ENCODE measurements at places on chromosomes 13 and 19. TPM values are rescaled to one million over a fixed set of nuclear protein-coding genes. Genes with fewer than 3 reads are reported as not detected.

The LRRC63 gene
- 25.2 TPM for total RNA-seq

GRCh38 chr13:25887962-25888655 is 163.7 kb downstream of the SHISA2 start:
- DNase-seq = no peak

DNA sequence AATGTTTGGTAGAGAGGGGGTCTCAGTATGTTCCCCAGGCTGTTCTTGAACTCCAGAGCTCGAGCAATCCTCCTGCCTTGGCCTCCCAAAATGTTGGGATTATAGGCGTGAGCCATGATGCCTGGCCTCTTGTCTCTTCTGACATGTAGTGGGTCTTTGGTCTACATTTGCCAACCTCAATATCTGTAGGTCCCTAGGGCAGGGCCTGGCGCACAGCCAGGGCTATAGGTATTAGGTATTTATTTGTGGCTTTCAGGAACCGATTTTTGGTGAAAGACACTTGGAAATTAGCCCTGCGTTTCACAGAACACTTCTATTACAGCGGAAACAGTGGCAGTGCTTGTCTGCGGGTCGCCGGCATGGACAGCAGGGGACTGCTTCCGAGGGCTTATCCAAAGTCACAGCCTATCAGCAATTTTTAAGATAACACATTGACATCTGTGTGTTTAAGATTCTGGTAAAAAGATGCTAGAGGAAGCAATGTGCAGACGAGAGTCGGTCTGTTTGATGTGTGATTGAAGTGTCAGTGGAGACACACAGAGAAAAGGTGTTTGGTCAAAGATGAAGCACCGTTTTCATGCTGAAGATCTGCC is 14.5 kb downstream of the ZNF536 start:
- no peak for DNase-seq

GRCh38 chr19:8461376-8461775 is 16.6 kb downstream of the HNRNPM start:
- no peak for DNase-seq

DNA sequence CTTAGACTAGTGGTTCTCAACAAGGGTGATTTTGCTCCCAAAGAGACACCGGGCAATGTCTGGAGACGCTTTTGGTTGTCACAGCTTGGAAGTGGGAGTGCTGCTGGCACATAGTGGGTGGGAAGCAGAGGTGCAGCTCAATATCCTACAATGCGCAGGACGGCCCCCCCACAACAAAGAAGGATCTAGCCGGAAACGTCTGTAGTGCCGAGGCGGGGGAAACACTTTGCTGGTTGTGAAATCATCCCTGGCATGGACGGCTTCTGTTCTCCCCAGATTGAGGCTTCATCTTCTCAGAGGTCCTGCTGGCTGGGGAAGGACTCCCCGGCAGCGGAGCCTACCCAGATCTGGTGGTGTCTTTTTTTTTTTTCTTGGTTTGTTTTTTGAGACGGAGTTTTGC is 13.4 kb upstream of the SYT5 start:
- DNase-seq = no peak

DNA sequence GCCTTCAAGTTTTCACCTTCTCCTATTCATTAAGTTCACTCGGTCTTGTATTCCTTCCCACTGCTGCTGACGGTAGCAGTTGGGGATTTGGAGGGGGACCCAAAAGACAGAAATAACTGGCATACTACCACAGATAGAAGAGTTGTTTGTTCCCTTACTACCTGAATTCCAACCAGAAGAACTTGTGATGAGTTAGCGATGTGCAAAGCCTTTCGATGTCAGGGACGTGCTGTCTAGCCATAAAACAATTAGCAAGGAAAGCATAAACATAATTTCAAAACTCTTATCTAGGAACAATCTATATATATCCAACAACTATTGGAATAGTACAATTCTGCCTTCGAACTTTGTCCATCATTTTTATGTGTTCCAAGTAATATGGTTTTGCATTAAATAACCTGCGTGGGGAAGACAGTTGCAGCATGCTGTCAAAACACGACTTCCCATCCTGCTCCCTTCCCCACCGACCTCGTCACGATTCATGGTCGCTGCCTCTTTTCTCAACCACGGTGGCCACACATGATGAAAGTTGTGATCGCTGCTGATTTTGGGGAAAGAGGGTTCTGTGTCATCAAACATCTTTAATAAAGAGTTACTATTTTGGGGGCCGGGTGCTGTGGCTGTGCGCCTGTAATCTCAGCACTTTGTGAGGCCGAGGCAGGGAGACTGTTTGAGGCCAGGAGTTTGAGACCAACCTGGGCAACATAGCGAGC is 3.8 kb upstream of the SLC7A9 start:
- no peak for DNase-seq

The SHISA7 gene
- total RNA-seq = not detected

GRCh38 chr19:55681131-55682092 is 6.4 kb downstream of the EPN1 start:
- DNase-seq = no peak

DNA sequence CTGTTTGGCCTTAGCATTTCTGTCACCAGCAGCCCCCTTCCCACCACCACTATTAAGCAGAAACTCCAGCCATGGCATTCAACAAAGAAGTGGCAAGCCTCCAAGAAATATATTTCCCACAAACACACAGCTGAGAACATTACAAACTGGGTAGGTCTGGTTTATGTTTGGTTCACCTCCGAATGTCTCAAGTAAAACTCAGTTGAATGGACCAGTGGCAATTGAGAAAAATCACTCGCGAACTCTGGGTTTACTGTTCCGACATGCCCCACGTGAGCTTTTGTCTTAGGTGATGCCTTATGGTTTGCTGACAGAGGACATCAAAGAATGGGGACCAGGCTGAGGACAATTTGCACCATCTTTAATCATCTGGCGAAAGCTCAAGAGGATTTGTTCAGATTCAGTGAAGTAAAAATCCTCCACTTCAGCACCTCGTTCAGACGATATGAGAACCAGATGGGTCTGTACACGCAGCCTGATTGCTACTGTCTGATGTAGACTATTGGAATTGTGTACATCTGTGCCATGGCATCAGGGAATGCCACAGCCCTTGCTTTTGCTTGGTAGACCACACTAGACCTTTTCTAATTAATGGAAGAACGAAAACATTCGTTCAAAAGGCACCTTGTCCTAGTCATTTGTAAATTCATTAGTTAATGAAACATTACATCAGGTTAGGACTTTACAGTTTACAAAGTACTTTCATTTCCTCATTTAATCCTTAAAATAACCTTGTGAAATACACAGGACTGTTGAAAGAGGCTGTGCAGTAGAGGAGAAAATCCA is 59.4 kb downstream of the SLC10A2 start:
- no peak for DNase-seq

The ZNF626 gene
- total RNA-seq = not detected

The KIR2DL3 gene
- total RNA-seq = not detected

DNA sequence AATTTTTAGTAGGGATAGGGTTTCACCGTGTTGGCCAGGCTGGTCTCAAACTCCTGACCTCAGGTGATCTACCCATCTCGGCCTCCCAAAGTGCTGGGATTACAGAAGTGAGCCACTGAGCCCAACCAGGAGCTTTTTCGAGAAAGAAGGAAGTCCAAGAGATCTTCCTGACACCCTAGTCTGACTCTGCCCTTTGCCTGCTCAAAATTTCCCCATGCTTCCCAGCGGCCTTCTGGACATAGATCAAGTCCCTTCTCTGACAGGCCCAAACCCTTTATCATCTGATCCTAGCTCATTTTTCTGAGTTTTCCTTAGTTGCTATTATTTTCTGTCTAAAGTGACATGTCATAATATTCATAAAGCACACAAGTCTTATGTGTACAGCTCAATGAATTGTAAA is 1.5 kb upstream of the BAX start:
- DNase-seq = no peak

The WASF3 gene
- total RNA-seq = 5.6 TPM

- DNase-seq = no peak
These were observed 184.9 kb downstream of the PTPRS start for GRCh38 chr19:5155586-5156210.

GRCh38 chr13:42405665-42406390 is 133.9 kb downstream of the AKAP11 start:
- no peak for DNase-seq

- DNase-seq = no peak
These were observed 74.5 kb upstream of the ANKRD10 start for GRCh38 chr13:110989331-110989730.

The MBD3L2 gene
- not detected for total RNA-seq

GRCh38 chr13:51432576-51432975 is 20.3 kb downstream of the INTS6 start:
- DNase-seq = no peak

DNA sequence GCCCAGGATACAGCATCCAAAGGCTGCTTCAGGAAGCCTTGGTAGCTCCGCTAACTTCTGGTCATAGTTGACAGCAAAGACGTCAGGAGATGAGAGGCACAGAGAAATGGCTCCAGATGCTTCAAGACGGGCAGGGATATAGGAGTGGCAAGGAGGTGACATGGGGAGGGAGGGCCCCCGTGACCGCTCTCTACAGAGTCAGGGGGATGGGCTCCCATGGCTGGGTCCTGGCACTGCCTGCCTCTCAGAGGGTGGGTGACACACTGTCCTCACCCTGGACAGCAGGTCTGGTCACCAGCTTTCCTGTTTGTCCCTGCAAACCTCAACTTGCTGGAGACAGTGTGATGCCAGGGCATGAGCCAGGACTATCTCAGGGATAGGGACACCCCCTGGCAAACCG is 10.3 kb upstream of the ZNF14 start:
- DNase-seq = no peak

The KLK3 gene
- not detected for total RNA-seq

DNA sequence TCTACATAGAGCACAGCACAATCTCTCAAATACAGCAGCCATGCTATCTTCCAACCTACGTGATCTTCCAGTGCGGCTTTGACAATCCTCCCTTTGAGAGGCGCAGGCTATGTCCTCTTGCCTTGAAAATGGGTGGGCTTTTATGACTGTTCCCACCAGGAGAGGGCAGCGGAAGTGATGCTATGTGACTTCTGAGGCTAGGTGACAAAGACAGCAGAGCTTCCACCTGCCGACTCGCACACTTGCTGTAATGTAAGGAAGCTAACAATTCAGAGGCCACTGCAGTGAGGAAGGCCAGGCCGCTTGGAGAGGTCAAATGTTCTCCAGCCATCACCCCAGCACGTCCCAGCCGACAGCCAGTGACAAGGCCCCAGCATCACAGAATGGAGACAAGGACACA is 65.8 kb downstream of the MRPL57 start:
- DNase-seq = no peak

The HSPB6 gene
- total RNA-seq = 6.7 TPM

DNA sequence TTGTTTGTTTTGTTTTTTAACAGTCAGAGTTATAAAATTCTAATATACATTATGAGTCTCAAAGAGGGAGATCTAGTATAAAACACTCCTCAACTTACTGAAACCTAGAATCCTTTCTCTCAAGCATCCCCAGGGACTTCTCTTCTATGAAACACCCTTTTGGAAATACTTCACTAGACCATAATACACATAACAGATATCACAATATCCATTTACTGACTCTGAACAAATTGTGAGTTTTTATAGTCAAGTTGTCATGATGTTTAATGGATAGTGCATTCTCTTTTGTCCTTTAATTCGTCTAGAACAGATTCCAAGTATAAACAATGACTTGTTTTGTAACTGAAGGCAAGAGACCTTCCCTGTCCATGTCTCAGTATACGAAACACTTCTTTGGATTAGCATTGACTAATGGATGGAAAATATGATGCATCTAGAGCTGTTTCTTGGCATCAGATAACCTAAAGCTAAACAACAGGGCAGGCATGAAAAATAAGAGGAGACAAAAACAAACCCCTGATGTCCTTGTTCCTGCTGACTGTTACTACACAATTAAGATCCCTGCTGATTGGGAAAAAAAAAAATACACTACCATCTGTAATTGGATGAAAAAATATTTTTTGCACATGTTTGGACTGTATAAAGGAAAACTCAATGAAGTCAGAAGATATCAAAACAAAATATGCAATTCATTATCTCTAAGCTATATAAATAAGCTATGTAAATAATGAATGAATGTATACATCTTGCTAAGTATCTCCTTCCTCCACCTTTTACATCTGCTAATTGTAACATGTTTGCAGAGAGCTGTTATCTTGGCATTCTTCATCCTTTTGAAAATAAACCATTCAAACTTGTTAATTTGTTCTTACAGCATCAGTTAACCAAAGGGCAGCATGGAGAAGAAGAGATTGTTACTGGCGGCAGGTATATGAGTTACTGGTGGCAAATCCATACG is 214.2 kb downstream of the LACC1 start:
- DNase-seq = no peak

The MYO16 gene
- 0.09 TPM for total RNA-seq

DNA sequence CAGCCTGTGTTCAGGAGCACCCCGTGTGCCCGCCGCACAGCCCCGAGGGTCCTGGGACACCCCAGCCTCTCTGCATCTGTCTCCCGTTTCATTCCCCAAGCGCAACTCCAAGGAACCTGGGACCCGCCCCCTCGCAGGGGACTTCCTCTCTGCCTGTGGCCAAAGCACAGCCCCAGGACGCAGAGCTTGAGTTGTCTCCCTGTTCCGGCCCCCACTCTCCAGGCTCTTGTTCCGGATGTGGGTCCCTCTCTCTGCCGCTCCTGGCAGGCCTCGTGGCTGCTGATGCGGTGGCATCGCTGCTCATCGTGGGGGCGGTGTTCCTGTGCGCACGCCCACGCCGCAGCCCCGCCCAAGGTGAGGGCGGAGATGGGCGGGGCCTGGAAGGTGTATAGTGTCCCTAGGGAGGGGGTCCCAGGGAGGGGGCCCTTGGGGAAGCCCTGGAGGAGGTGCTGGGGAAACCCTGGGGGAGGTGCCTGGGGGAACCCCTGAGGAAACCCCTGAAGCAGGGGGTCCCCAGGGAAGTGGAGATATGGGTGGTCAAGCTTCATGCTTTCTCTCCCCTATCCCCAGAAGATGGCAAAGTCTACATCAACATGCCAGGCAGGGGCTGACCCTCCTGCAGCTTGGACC is 1.3 kb downstream of the HCST start:
- DNase-seq = peak; percentile 13
